ENCODE measurements at places on chromosomes 12 and 14. TPM values are rescaled to one million over a fixed set of nuclear protein-coding genes. Genes with fewer than 3 reads are reported as not detected.

The ANKRD33 gene
- polyA plus RNA-seq, result 0.24 TPM

The SLC8A3 gene
- polyA plus RNA-seq, result 0.54 TPM

The CCDC197 gene
- not detected for polyA plus RNA-seq

The RGS6 gene
- 0.35 TPM for polyA plus RNA-seq

The KRT86 gene
- polyA plus RNA-seq, result 1.4 TPM

The CLEC4C gene
- polyA plus RNA-seq, result not detected

The GALNT9 gene
- 2.5 TPM for polyA plus RNA-seq

The NANOG gene
- polyA plus RNA-seq, result 0.13 TPM

The HCAR1 gene
- polyA plus RNA-seq, result 0.30 TPM

GRCh38 chr12:19018302-19018970 is 111.1 kb upstream of the PLEKHA5 start:
- DNase-seq, result no peak
- H3K4me1 ChIP-seq, result no peaks in the 10 kb centered on the region
- no peak overlapping the region for H3K4me3 ChIP-seq
- H3K36me3 ChIP-seq, result no peaks in the 10 kb centered on the region
- H3K27me3 ChIP-seq, result no peaks in the 10 kb centered on the region
- H3K27ac ChIP-seq, result no peak overlapping the region

DNA sequence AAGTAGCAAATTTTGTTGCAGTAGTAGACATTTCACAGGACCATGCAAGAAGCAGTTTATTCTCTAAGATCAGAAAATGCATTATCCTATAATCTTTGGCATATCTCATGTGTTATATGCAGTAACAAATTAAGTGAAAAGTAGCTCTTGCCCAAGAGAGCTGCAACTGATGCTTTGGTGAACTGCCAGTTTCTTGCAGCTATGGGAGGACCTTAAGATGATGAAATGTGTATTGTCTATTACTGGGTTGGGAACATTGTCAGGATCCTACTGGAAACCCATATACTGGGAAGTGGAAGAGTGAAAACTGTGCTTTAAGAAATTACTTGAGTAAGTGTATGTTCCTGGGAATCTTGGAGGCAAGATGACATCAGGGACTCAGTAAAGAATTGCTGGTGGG is 238.8 kb downstream of the DACT1 start:
- no peaks in the 10 kb centered on the region for H3K4me1 ChIP-seq
- DNase-seq, result no peak
- no peak overlapping the region for H3K27ac ChIP-seq
- H3K4me3 ChIP-seq, result no peak overlapping the region
- H3K27me3 ChIP-seq, result no peaks in the 10 kb centered on the region

DNA sequence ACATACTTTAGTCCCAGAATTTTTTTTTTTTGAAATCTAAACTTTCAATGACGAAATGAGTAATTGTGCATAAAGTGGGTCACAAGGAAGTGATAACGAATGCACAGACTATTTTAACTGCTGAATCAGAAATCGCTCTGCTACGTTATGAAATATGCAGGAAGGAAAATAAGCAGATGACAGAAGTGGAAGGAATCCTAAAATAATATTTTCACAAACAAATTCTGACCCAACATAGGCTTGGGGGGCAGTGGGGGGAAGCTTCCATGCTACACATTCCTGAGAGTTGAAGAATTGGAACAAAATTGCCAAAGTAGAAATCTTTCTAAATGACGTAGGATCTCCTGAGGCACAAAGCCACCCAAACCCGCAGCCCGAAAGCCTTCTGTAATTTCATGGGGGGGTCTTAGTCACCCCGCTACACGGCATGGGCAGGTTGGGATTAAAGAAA is 89.6 kb downstream of the ARF6 start:
- no peaks in the 10 kb centered on the region for H3K27me3 ChIP-seq
- H3K4me3 ChIP-seq, result peak overlapping the region; percentile 50
- peaks cover 13% of the 10 kb centered on the region for H3K4me1 ChIP-seq
- H3K36me3 ChIP-seq, result no peaks in the 10 kb centered on the region

GRCh38 chr14:63614679-63615363 is 26.9 kb downstream of the WDR89 start:
- no peak for DNase-seq
- no peaks in the 10 kb centered on the region for H3K4me1 ChIP-seq
- no peak overlapping the region for H3K4me3 ChIP-seq

- H3K27me3 ChIP-seq, result no peaks in the 10 kb centered on the region
- no peak overlapping the region for H3K4me3 ChIP-seq
- H3K36me3 ChIP-seq, result no peaks in the 10 kb centered on the region
- DNase-seq, result no peak
These were observed 22.1 kb downstream of the SCARB1 start for GRCh38 chr12:124841558-124841945.

GRCh38 chr12:102215992-102216691 is 18.5 kb upstream of the PMCH start:
- H3K4me3 ChIP-seq, result no peak overlapping the region
- no peak overlapping the region for H3K27ac ChIP-seq
- no peaks in the 10 kb centered on the region for H3K36me3 ChIP-seq

- no peak overlapping the region for H3K27ac ChIP-seq
- peaks cover 35% of the 10 kb centered on the region for H3K36me3 ChIP-seq
These were observed 57.1 kb downstream of the NIN start for GRCh38 chr14:50773632-50774541.

- H3K4me1 ChIP-seq, result no peaks in the 10 kb centered on the region
- DNase-seq, result no peak
- no peaks in the 10 kb centered on the region for H3K27me3 ChIP-seq
- H3K36me3 ChIP-seq, result no peaks in the 10 kb centered on the region
- no peak overlapping the region for H3K4me3 ChIP-seq
These were observed 8.9 kb upstream of the FAIM2 start for GRCh38 chr12:49912345-49913255.

- no peaks in the 10 kb centered on the region for H3K36me3 ChIP-seq
- H3K4me1 ChIP-seq, result peaks cover 15% of the 10 kb centered on the region
These were observed 32.6 kb downstream of the PELI2 start for GRCh38 chr14:56150645-56151345.

GRCh38 chr12:42584651-42585111 is 4.9 kb downstream of the PRICKLE1 start:
- no peak for DNase-seq
- H3K4me1 ChIP-seq, result no peaks in the 10 kb centered on the region
- H3K36me3 ChIP-seq, result no peaks in the 10 kb centered on the region
- H3K4me3 ChIP-seq, result no peak overlapping the region
- H3K27me3 ChIP-seq, result peaks cover 6% of the 10 kb centered on the region
- H3K27ac ChIP-seq, result no peak overlapping the region

- H3K36me3 ChIP-seq, result no peaks in the 10 kb centered on the region
- DNase-seq, result no peak
- H3K27ac ChIP-seq, result no peak overlapping the region
- no peak overlapping the region for H3K4me3 ChIP-seq
- no peaks in the 10 kb centered on the region for H3K4me1 ChIP-seq
These were observed 101.0 kb downstream of the PDE3A start for GRCh38 chr12:20469300-20469699.

- no peaks in the 10 kb centered on the region for H3K36me3 ChIP-seq
- no peak overlapping the region for H3K27ac ChIP-seq
- H3K27me3 ChIP-seq, result no peaks in the 10 kb centered on the region
- no peak overlapping the region for H3K4me3 ChIP-seq
- H3K4me1 ChIP-seq, result no peaks in the 10 kb centered on the region
- no peak for DNase-seq
These were observed 60.7 kb downstream of the SSPN start for GRCh38 chr12:26255893-26256645.

DNA sequence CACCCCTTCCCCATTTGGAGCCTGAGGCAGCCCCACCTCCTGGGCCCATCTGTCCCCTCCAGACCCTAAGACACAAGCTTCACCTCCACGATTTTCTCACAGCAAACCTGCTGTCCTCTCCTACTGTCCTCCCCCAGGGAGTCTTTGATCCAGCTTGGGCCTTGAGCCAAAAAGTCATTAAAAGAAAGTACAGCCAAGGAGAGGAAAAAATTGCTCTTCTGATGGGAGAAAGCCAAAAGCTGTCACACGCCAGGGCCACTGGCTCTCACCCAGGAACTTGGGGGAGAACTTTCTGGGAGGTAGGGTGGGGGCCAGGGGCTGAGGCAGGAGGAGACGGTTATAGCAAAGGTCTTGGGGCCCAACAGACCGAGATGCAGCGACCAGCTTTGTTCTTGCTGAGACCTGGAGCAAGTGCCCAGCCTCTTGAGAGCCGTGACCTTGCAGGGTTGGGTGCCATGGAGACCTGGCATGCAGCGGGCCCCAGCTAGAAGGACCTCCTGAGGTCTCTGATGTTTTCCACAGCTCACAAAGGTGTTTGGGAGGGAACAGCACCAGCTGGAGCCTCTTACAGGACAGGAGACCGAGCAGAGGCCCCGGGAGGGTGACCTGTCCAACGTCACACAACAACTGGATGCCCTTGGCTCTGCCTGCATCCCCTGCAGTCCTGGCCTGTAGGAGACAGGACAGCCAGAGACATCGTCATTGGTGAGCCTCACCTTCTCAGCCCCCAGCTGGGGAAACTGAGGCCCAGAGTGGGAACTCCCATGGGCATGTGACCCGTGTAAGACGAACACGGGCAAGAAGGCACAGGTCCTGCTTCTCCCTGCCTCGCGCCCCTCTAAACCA is 124.5 kb downstream of the CALM1 start:
- H3K4me1 ChIP-seq, result peaks cover 24% of the 10 kb centered on the region
- peak overlapping the region; percentile 61 for H3K27ac ChIP-seq
- H3K36me3 ChIP-seq, result no peaks in the 10 kb centered on the region
- no peak overlapping the region for H3K4me3 ChIP-seq
- DNase-seq, result peak; percentile 61

DNA sequence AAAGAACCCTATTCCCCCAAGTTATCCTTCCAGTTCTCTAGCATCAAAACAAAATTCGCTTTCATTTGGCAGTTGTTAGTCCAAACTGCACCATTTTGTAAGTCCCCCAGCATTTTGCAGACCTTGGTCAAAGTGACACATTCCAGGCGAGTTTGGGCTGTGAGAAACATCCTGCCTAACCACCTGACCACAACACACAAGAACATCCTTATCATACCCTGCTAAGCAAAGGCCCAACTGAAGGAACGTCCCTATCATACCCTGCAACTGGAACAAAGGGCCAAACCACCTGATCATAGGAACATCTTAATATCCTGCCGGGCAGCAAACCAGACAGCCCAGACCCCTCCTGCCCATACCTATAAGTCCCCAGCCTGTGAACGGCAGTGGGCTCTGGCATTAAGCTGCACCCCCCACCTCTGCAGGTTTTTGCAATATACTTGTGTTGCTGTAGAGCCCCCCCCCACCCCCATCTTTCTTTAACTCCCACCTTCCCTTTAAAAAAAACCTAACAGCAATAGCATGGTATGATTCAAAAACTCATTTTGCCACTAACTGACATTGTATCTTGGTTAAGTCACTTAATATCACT is 2.7 kb downstream of the PCNX4 start:
- peaks cover 17% of the 10 kb centered on the region for H3K4me1 ChIP-seq
- no peaks in the 10 kb centered on the region for H3K27me3 ChIP-seq
- H3K4me3 ChIP-seq, result no peak overlapping the region

DNA sequence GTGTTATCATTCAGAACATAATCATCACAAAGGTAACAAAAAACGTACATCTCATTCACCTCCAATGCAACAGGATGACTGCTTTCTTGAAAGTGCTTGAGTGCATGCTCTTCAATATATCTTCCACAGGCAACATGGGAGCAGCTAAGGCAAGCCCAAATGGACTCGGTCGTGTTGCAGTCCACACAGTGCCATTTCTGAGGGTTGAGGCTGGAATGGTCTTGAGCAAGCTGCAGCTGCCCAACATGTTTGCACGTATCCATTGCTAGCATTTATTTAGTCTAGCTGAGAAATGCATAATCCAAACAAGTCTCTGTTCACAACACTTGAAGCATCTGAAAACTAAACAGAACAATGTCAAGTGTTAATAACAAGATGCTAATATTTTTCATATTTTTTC is 17.3 kb downstream of the USP44 start:
- no peak for DNase-seq
- H3K4me1 ChIP-seq, result no peaks in the 10 kb centered on the region
- no peaks in the 10 kb centered on the region for H3K27me3 ChIP-seq
- H3K27ac ChIP-seq, result no peak overlapping the region

DNA sequence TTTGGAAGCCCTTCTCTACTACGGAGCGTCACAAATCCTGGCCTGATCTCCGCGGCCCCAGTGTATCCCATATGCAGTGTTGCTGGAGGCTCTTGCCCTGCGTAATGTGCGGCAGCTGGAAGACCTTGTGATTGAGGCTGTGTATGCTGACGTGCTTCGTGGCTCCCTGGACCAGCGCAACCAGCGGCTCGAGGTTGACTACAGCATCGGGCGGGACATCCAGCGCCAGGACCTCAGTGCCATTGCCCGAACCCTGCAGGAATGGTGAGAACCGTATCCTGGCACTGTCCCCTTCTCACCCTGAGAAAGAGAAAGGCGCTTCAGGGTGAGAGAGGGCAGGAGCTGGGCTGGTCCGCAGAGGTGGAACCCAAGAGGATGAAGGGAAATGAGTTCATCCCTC is 5.3 kb downstream of the COPS7A start:
- peaks cover 12% of the 10 kb centered on the region for H3K4me1 ChIP-seq
- H3K27me3 ChIP-seq, result no peaks in the 10 kb centered on the region
- DNase-seq, result no peak
- H3K36me3 ChIP-seq, result peaks cover 46% of the 10 kb centered on the region
- H3K4me3 ChIP-seq, result no peak overlapping the region

DNA sequence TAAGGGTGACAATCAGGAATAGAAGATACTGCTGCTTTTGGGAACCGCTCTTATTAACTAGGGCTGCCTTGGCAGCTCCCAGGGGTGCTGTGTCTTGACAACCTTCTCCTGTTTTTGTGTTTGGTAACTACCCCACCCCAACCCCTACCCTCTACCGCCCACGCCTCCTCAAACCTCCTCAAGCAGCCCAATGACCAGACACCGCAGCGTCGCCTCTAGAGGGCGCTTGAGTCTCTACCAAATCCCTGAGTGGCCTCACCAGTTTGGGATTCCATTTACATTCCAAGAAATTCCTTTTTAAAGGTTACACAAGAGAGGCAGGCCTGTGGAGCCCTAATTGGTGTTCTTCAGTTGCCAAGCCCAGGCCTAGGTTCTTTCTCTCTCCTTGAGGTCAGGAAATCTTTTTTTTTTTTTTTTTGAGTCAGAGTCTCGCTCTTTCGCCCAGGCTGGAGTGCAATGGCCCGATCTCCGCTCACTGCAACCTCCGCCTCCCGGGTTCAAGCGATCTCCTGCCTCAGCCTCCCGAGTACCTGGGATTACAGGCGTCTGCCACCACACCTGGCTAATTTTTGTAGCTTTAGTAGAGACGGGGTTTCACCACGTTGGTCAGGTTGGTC is 72.4 kb upstream of the USP44 start:
- peak; percentile 72 for DNase-seq
- H3K4me3 ChIP-seq, result no peak overlapping the region
- H3K36me3 ChIP-seq, result no peaks in the 10 kb centered on the region
- no peak overlapping the region for H3K27ac ChIP-seq

GRCh38 chr12:109764123-109764522 is 50.5 kb downstream of the FAM222A start:
- no peaks in the 10 kb centered on the region for H3K36me3 ChIP-seq
- peaks cover 29% of the 10 kb centered on the region for H3K4me1 ChIP-seq
- no peak overlapping the region for H3K4me3 ChIP-seq
- DNase-seq, result no peak
- no peak overlapping the region for H3K27ac ChIP-seq
- no peaks in the 10 kb centered on the region for H3K27me3 ChIP-seq

All from adrenal gland (tissue), 19 donors.